Foreskin keratinocyte (primary cell): ENCODE measurements at places on chromosomes 5 and 9. TPM values are rescaled to one million over a fixed set of nuclear protein-coding genes. Genes with fewer than 3 reads are reported as not detected.

Gene GCNT1
- 1.8 and 2.1 TPM in 2 replicates for polyA plus RNA-seq

Gene POC5
- 5.4 and 7.3 TPM in 2 replicates for polyA plus RNA-seq

DNA sequence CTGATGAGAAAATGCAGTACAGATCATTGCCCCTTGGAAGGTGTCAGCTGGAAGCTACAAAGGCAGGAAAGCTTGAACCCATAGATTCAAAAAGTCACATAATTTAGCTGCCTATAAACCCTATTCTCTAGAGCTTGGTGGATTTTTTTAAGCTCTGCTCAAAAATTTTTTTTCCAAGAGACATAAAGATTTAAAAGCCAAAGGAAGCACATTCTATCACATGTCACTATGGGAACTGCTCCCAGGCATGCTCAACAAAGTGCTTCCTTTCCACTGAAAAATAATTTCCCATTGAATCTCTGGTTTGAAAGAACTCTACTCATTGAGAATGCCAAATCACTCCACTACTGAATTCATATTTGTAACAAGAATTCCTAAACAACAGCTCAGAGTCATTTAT lies 419.8 kb downstream of the CETN3 start:
- no peak for DNase-seq

GRCh38 chr5:78638423-78638822 lies 10.1 kb downstream of the LHFPL2 start:
- peak; percentile 68 for DNase-seq

DNA sequence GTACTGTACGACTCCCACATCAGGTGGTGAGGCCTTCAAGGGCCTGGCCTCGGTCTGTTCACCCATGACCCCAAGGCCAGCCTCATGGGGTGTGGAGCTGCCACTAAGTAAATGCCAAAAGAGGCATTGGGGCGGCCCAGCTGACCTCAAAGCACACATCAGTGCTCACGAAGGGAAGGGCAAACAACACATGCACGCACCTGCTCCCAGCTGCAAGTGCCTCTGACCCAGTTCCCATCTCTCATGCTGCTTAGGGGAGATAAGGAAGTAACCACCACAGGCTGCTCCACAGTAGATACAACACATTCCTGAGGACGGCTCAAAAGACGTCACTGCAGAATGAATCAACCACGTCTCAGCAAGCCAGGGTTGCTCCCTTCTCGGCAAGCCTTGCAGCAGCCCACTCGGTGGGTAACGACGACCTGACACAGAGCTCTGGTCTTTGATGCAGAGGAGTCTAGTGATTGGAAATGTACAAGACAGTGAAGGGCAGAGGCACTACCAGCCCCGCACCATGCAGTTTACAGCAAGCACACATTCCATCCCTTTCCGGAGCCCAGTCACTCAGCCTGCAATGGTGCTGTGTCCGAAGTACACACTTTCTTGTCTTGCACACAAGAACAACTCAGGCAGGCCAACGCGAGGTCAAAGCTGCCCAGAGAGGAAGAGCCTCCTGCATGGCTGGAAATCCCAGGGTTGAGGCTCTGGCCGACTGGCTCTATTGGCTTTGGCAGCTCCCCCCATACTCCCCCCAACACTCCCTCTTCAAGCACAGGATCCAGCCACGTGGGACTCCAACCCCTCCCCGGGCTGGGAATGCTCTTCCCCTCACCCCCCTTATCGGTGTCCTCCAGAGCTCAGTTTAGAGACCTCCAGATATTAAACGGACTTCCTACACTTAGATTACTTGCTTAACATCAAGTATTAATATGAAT lies 31.8 kb downstream of the FABP6 start:
- DNase-seq: no peak

- no peak for DNase-seq
Measured at GRCh38 chr5:3075309-3075708, 323.8 kb upstream of the IRX2 start.

DNA sequence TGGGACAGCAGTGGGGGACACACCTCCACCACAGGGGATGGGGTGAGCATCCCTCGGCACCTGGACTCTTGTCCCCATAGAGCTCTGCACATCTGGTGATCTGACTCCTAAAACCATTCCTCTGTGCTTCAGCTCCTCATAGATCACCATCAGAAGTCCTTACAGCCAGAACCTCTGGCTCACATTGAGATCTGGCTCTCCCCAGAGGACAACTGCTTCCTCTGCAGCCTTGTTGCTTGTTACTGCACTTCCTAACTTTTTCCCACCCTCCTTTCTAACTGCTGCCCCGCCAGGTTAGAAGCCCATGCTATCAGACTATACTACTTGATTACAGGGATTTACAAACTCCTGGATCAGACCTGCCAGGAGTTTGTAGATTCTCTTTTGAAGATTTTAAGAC lies 64.5 kb downstream of the ARSB start:
- no peak for DNase-seq
